ENCODE measurements at places on chromosomes 1 and 21. TPM values are rescaled to one million over a fixed set of nuclear protein-coding genes. Genes with fewer than 3 reads are reported as not detected.

The BMP8A gene
- not detected for total RNA-seq

DNA sequence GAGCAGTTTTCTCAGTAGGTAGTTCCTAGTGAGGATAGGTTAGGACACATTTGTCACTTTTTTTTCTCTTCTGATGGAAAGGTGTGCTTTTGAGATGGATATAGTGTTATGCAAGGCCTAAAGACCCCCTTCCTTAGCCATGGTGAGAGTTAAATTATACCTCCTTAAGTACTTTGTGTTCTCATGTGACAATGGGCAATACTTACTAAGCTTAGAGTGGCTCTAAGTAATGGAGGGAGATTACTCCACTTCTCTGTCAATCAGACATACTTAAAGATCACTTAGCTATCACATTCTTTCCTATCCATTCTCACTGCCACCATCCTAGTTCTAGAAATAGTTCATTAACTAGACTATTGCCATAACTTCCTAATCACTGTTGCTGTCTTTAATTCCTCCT lies 265.6 kb downstream of the PBX1 start:
- H3K27ac ChIP-seq, result no peak overlapping the region
- no peaks in the 10 kb centered on the region for H3K27me3 ChIP-seq
- H3K4me3 ChIP-seq, result no peak overlapping the region
- DNase-seq, result no peak
- H3K4me1 ChIP-seq, result peaks cover 5% of the 10 kb centered on the region

- H3K4me1 ChIP-seq, result peaks cover 54% of the 10 kb centered on the region
- H3K36me3 ChIP-seq, result no peaks in the 10 kb centered on the region
- no peak overlapping the region for H3K4me3 ChIP-seq
- H3K27me3 ChIP-seq, result no peaks in the 10 kb centered on the region
- H3K27ac ChIP-seq, result peak overlapping the region; percentile 90
- DNase-seq, result no peak
Observed at GRCh38 chr1:16177306-16177705, 21.4 kb upstream of the EPHA2 start.

GRCh38 chr1:71687376-71687775 lies 595.0 kb downstream of the NEGR1 start:
- no peak overlapping the region for H3K27ac ChIP-seq
- no peak for DNase-seq
- H3K27me3 ChIP-seq, result no peaks in the 10 kb centered on the region
- no peaks in the 10 kb centered on the region for H3K4me1 ChIP-seq
- no peaks in the 10 kb centered on the region for H3K36me3 ChIP-seq

- no peaks in the 10 kb centered on the region for H3K36me3 ChIP-seq
- no peak overlapping the region for H3K4me3 ChIP-seq
- no peaks in the 10 kb centered on the region for H3K27me3 ChIP-seq
- no peaks in the 10 kb centered on the region for H3K4me1 ChIP-seq
- H3K27ac ChIP-seq, result no peak overlapping the region
- DNase-seq, result no peak
Observed at GRCh38 chr1:110798691-110799256, 74.2 kb upstream of the CD53 start.

The PTAFR gene
- under 0.01 TPM for total RNA-seq

DNA sequence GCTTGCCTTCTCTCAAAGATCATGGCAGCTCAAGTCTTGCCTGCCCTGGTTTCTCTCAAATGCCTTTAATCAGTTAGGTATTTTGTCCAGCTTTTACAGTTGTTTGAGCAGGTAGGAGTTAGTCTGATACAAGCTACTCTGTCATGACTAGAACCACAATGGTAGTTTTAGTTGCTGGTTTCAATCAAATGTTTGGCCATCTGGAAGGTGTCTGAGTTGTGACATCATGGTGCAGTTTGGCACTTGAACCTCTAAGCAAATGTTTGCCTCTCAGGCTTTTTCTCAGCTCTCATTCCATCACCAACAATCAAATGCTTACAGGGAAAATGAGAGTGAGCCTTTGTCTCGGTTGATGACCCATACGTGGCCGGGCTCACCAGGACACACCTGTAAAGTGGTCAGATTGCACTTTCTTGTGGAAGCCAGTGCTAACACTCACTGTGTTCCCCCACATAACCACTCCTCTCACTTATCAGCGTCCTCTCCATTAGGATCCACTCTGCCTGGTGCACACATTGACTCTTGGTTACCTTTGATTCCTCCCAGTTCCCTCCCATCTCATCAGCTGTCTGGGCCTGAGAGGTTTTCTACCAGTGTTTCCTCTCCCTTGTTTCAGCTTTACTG lies 67.5 kb downstream of the CCDC185 start:
- no peaks in the 10 kb centered on the region for H3K4me1 ChIP-seq
- no peaks in the 10 kb centered on the region for H3K36me3 ChIP-seq
- H3K27ac ChIP-seq, result no peak overlapping the region

DNA sequence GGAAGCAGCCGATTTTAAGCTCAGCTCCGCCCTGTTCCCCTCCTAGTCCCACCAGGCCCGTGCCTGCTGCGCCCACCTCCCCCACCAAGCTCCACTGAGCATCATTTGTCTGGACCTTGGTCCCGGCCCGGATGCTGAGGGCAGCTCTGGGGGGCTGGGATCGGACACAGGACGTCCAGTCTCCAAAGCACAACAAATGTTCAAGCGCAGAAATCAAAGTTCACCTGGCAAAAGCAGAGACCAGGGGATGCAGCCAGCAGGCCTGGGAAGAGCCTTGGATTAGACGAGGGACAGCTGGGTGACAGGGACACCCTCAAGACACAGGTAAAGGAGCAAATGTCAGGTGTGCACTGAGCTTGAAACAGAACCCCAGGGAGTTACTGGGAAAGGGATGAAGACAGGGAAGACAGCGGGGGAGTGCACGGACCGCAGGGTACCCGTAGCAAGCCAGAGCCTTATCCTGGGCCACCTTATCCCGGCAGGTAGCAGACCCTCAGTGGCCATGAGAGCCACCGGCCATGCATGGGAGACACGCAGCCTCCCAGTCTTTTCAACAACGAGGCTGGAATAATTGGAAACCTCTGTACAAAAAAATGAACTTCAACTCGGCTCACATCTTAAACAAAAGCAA lies 22.2 kb upstream of the TMEM52 start:
- no peak overlapping the region for H3K27ac ChIP-seq
- no peaks in the 10 kb centered on the region for H3K4me1 ChIP-seq

The GLIS1 gene
- total RNA-seq, result 0.28 TPM

The OR2T5 gene
- total RNA-seq, result not detected

- no peaks in the 10 kb centered on the region for H3K27me3 ChIP-seq
- no peak for DNase-seq
- H3K36me3 ChIP-seq, result no peaks in the 10 kb centered on the region
Observed at GRCh38 chr1:180510882-180511281, 8.5 kb upstream of the ACBD6 start.

- H3K36me3 ChIP-seq, result peaks cover 3% of the 10 kb centered on the region
- DNase-seq, result no peak
- H3K4me3 ChIP-seq, result no peak overlapping the region
- no peaks in the 10 kb centered on the region for H3K27me3 ChIP-seq
- peaks cover 3% of the 10 kb centered on the region for H3K4me1 ChIP-seq
- no peak overlapping the region for H3K27ac ChIP-seq
Observed at GRCh38 chr1:193189442-193190095, 3.2 kb upstream of the B3GALT2 start.

DNA sequence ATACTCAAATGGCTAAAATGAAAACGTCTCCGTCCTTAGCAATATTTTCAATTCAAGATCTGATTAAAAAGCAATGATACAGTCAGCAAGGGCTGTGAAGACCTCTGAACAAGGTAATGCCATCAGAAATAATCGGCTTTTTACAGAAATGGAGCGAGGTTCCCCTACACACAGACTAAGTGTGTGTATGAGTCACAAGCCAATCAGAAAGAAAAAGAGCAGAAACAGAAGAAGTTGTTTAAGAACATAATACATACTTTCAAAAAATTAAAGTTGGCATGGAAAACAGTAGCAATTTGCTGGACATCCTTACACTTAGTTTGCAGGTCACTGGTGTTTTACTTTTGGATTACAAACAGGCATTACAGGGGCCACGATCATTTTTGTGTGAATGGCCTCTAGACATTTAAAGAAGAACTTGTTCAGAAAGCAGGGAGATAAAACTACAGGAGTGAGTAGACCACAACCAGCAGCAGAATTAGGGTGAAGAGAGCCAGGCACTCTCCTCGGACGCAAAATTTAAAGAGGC lies 350.0 kb upstream of the RUNX1 start:
- H3K4me1 ChIP-seq, result peaks cover 8% of the 10 kb centered on the region
- DNase-seq, result no peak
- H3K27ac ChIP-seq, result no peak overlapping the region

The ETV3 gene
- 14.7 TPM for total RNA-seq

DNA sequence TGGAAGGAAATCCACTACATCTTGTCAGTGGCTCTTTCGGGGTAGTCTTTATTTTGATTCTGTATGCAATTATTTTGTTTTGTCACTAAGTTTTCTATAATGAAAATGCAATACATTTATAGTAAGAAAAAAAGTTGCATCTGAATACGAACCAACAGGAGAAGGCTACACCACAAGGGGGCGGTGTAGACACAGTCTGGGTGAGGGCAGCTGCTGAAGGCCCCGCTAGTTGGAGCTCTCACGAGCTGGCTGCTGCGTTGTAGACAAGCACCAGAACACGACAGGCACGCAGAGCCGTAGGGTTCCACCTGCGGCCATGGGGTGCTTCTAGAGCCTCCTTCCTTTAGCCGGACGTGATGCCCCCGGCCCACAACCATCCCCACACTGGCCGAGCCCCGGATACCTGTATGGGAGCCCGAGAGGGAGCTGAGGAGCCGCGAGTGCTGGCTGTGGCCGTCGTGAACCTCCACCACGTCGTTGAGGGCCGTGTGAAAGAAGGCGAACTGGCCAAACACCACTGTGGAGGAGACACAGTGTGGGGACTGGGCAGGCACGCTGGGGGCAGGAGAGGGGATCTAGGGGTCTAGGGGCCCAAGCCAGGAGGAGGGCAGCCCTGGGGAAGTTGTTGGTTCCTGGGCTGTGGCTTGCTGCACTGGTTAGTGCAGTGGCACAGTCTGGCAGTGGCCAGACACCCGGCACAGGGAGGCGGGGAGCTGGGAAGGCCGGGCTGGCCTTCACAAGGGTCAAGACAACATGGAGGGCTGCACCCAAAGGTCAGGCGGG lies 160.8 kb downstream of the ZSCAN20 start:
- no peak overlapping the region for H3K27ac ChIP-seq
- no peaks in the 10 kb centered on the region for H3K4me1 ChIP-seq
- no peak overlapping the region for H3K4me3 ChIP-seq
- no peaks in the 10 kb centered on the region for H3K36me3 ChIP-seq

DNA sequence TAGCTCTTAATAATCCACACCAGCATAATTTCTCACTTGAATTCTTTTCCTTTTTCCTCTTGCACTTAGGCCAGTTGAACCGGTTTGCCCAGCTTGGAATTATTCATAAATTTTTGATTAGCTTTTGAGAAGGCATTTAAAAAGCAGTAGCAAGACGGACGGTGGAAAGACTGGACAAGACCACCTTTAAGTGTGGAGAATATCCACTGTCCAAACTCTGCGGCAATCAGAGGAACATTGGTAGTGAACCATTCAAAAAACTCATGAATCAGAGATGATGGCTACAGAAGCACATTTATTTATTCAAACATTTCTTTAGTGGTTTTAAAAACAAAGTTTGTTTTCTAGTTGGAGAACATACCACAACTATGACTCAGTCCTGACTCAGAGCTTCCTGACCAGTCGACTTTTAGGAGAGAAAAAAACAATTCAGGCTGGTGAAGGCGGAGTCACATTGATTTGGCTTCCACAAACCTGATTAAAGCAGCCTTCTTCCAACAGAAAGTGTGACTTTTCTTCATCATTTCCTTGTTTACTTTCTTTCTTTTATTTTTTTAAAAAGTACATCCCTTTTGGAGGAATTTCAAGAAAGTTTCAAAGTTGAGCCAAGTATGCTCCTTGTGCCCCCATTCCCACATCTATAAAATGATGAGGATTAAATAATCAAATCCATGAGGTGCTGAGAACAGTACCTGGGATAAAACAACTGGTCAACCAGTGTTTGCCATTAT lies 128.8 kb downstream of the ADSS2 start:
- H3K4me1 ChIP-seq, result peaks cover 7% of the 10 kb centered on the region
- DNase-seq, result peak; percentile 98
- H3K36me3 ChIP-seq, result no peaks in the 10 kb centered on the region
- H3K27ac ChIP-seq, result peak overlapping the region; percentile 96
- H3K4me3 ChIP-seq, result no peak overlapping the region

GRCh38 chr1:109802136-109802900 lies 38.6 kb upstream of the EPS8L3 start:
- no peaks in the 10 kb centered on the region for H3K36me3 ChIP-seq
- no peak for DNase-seq

The FNDC7 gene
- under 0.01 TPM for total RNA-seq

DNA sequence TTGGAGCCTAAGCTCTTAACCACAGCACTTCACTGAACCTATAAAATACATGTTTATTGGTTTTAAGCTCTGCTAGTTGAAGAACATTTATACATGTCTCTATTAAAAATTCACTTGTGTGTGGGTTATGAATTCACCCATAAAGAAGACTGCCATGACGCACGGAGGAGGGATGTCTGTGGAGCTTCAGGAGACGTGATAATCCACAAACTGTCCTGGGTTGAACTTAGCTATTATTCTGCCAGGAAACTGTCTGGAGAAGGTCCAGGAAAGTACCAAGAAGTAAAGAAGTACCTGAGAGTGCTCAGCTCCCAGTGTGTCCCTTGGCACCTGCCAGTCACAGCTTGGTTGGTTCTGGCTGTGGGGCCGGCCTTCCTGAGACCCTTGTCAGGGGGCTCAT lies 56.3 kb downstream of the DDR2 start:
- DNase-seq, result no peak
- H3K27me3 ChIP-seq, result no peaks in the 10 kb centered on the region
- no peak overlapping the region for H3K4me3 ChIP-seq
- H3K4me1 ChIP-seq, result peaks cover 26% of the 10 kb centered on the region

- DNase-seq, result peak; percentile 5
- no peaks in the 10 kb centered on the region for H3K4me1 ChIP-seq
- no peak overlapping the region for H3K4me3 ChIP-seq
- 0 out of 2 replicates have a peak overlapping the region, but pooled peaks have one; percentile 13 for H3K27ac ChIP-seq
Observed at GRCh38 chr21:28018741-28019669, 973.7 kb downstream of the LTN1 start.

DNA sequence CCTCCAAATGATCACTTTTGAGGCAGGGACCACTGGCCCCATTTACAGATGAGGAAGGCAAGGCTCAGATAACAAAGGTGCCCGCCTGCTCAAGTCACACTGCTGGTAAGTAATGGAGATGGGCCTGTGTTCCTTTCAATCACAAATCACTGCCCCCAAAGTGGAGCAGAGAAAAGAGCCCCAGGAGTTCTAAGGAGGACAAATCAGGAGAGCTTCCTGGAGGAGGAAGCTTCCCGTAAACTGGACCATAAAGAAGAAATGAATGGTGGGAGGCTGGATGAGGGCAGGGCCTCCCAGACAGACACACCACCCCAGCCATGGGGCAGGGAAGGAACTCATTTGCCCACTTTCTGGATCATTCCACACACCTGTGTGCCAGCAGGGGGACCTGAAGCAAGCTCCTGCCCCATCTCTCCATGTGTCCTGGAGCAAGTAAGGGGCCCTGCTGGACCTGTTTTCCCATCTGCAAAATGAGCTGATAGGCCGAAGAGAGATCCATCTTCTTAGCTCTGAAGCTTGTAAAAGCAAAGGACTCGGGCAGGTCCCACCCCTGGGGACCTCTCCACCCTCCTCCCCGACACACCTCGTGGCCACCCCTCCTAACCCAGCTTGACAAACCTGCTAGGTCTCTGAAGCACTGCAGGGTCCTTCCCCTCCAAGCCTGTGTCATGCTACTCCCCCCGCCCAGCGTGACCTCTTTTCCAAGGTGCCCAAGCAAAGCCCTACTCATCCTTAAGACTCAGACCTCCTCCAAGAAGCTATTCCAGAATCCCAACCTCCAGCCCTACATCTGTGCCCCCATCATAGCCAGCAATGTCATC lies 5.5 kb downstream of the LAPTM5 start:
- no peak for DNase-seq
- no peaks in the 10 kb centered on the region for H3K36me3 ChIP-seq
- peaks cover 9% of the 10 kb centered on the region for H3K27me3 ChIP-seq
- no peak overlapping the region for H3K27ac ChIP-seq
- H3K4me3 ChIP-seq, result no peak overlapping the region
- H3K4me1 ChIP-seq, result peaks cover 13% of the 10 kb centered on the region

The C1orf21 gene
- 15.8 TPM for total RNA-seq

The SPOCD1 gene
- 42.2 TPM for total RNA-seq

The TMEM81 gene
- 1.8 TPM for total RNA-seq

Data from IMR-90 (cell line).